ENCODE measurements at places on chromosomes 1 and 21.

- no peak for DNase-seq
Measured at GRCh38 chr1:201093561-201093960, 18.7 kb downstream of the CACNA1S start.

GRCh38 chr1:93581917-93582850, 99.5 kb downstream of the BCAR3 start:
- DNase-seq, result no peak

GRCh38 chr1:179121159-179121938, 39.5 kb downstream of the TOR3A start:
- peak; percentile 71 for DNase-seq

GRCh38 chr1:226577401-226578180, 29.0 kb downstream of the STUM start:
- DNase-seq, result no peak

GRCh38 chr21:37845535-37845934, 70.7 kb downstream of the KCNJ6 start:
- DNase-seq, result no peak

DNA sequence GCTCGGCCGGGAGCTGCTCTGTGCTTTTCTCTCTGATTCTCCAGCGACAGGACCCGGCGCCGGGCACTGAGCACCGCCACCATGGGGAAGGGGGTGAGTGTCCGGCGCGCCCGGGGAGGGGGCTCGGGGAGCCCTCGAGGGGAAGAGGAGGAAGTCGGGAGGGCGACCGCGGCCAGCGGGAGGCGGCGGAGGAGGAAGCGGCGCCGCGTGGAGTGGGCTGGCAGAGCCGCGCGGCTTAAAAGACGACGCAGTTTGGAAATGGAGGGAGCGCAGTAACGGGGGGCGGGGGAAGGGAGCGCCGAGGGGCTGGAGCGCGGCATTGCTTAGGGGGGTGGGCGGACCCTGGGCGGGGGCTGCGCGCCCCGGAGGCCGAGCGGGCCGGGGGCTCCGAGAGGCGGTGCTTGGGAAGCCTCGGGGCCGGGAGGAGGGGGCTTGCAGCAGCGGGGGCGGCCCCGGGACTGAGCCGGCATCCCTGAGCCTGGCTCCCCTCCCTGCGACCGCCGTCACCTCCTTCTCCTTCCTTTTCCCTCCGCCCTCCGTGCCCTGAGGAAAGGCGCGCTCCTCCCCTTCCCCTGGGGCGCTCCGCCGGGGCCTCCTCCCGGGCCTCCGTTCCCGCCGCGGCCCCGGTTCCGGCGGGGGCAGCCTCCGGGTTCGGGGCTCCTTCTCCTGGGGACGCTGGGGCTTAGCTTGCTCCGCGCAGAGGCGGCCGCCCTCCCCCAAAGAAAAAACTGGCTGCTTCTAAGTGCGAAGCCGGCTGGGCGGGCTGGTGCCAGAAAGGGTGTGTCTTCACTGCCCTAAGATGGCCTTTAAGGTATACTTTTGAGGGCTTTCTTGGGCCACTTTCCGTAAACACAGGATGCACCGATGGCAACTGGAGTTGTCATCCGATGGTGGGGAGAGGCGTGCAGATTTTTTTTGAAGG, 648 bp downstream of the ATP1A1 start:
- DNase-seq, result peak; percentile 40

All from AG10803 (cell line).